Osteoblast (primary cell): ENCODE measurements at places on chromosomes 5 and 9. TPM values are rescaled to one million over a fixed set of nuclear protein-coding genes. Genes with fewer than 3 reads are reported as not detected.

GRCh38 chr9:106745457-106745856 is 117.5 kb upstream of the ZNF462 start:
- DNase-seq = peak; percentile 3

GRCh38 chr9:126773004-126773607 is 31.7 kb upstream of the ZBTB43 start:
- DNase-seq = peak; percentile 86

DNA sequence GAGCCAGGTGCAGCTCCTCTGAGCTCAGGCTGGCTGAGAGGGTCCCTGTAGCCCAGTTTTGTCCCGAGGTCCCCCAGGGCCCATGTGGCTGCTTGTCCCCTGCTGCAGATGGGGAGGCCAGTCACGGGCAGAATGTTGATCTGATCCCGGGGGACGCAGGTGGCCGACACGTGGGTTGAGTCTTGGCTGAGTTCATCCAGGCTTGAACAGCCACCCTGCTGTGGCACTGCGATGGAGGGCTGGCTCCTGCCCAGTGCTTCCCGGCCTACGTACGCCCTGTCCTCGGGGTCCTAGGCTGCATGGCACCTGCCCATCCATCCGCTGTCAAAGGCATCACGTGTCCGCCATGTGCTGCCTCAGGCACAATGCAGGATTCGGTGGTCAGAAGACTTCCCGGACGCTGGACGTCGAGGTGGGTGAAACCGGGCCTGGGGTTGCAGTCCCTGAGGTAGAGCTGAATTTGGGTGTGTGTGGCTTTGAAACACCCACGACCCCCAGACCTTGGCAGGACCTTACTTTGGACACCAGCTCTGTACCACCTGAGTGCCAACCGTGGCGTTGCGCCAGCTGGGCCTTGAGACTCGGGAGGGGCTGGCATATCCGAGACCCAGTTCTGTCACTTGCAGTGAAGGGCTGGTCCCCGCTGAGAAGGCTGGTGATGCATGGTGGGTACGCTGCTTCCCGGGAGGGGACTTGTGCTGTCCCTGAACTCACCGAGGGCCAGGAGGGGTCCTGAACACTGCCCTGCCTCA is 22.3 kb downstream of the RXRA start:
- DNase-seq = no peak

DNA sequence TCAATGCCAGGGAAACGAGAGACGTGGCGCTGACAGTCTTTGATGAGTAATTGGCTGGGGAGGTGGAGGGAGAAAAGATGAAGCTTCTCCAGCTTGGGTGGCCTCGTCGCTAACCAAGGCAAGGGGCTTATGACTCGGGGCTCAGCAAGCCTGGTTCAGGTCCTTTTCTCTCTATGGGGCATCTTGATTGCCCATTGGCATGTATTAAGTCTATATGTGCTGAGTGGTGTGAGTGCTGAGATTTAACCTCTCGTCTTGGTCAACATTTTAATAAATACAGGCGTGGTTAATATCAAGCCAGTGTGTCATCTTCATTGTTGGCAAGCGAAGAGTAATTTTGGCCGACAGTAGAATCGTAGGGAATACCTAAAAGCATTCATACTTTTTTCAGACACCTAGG is 85.9 kb downstream of the RAI14 start:
- no peak for DNase-seq

DNA sequence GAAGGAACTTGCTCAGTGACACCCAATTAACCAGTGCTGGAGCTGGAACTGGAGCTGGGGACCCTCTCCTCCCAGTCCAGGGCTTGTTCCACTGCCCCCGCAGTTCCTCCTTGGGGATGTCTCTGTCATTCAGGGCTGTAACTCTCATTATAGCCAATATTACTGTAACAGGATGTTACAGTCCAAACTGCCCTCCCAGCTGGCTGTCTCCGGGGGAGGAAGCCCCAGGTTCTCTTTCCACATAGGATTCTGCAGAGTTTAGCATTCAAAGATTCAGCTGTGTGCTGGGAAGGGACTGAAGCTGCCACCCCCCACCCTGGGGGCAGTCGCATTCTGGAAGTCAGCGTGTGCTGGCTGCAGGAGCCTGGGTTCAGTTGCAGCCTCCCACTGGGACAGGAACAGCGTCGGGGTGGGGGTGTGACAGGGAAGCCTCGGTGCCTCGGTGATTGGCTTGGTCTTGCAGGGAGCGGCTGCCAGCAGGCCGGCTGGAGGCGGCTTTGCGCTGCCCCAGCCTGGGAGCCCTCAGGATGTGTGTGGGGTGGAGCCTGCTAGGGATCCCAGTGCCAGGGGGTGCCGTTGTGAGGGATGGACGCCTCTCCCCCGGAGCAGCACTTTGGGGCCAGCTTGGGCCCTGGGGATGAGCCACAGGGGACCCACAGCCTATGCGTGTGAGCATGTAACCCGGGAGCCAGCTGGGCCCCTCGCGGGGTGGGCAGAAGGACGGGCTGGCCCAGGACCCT is 101.1 kb downstream of the RGS3 start:
- DNase-seq = peak; percentile 98

DNA sequence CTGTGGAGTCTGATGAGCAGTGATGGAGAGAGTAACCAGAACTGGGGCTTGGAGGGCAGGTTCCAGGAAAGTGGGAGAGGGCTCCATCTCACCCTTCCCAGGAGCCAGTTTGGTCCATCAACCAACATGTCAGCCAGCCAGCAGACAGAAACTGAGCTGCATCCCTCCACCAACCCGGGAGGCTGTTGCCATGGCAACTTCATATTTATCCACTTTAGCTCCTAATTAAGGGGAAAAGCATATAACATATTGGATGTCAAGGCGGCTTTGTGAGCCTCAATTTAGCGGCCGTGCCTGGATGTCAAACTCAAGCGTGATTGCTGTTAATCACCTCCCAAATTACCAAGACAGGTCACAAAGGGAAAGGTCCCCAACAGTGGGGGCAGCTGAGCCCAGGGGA is 81.5 kb upstream of the ARAP3 start:
- no peak for DNase-seq

- DNase-seq = no peak
These were observed 53.7 kb upstream of the RPL26L1 start for GRCh38 chr5:172905346-172906140.

- DNase-seq = no peak
These were observed 358.9 kb downstream of the DEPDC1B start for GRCh38 chr5:60340965-60341471.

DNA sequence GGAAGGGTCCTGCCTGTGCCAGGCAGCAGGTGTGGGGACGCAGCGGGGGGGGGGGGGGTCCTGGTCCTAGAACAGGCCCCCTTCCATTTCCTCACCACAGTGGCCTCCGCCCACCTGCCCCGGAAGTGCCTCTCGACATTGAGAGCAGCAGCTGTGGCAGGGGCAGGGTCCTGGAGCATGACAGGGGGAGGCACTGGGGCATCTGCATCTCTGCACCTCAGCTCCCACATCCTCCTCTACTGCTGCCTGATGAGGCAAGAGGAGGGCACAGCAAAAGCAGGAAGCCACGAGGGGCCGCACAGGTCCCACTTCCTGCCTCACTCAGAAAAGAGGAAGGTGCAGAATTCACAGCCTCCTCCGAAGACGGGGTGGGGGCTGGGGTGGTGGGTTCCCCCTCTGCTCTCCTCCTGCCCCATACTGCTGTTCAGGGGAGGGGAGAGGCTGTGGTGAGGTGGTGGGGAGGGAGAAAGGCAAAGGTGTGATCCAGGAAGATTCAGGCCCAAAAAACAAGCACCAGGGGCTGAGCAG is 14.8 kb downstream of the AKNA start:
- DNase-seq = no peak

DNA sequence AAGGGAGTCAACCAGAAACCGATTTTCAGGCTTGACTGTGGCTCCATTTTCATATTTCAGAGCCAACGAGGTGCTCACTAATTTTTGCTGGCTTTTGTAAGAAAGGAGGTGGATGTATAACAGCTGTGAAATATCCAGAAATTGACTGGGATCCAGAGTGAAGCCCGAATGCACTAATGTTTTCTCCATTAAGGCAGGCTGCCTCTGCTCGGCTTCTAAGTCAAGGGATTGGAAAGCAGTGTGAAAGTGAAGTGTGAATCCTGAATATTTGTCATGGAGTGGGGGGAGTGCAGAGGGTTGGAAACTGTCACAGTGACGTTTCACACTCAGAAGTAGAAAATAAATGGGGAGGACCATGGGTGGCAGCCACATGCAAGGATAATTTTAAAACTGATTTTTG is 237.4 kb downstream of the GOLPH3 start:
- no peak for DNase-seq

DNA sequence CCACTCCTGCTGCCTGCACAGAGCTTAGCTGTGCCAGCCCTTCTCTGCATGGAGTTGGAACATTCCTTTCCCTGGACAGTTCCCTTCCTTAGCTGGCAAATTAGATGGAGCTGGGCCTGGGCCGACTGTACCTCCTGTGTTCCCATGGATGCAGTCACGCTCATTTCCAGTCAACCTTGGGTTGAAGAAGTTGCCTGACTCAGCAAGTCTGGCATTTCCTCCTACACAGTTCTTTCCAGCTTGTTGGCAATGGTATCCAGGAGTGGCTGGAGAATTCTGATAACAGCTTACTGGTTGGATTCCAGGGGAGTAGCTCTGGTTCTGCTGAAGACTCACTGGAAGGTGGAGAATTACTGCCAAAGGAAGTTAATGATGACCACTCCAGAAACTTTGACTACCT is 9.2 kb upstream of the TAF1L start:
- no peak for DNase-seq

- DNase-seq = no peak
These were observed 36.0 kb upstream of the FBN2 start for GRCh38 chr5:128574041-128574440.

GRCh38 chr5:171462136-171462927 is 42.9 kb downstream of the FGF18 start:
- peak; percentile 80 for DNase-seq

GRCh38 chr9:4579001-4579400 is 83.1 kb upstream of the PLPP6 start:
- no peak for DNase-seq

GRCh38 chr5:135466178-135467050 is 14.3 kb upstream of the TIFAB start:
- DNase-seq = peak; percentile 97

DNA sequence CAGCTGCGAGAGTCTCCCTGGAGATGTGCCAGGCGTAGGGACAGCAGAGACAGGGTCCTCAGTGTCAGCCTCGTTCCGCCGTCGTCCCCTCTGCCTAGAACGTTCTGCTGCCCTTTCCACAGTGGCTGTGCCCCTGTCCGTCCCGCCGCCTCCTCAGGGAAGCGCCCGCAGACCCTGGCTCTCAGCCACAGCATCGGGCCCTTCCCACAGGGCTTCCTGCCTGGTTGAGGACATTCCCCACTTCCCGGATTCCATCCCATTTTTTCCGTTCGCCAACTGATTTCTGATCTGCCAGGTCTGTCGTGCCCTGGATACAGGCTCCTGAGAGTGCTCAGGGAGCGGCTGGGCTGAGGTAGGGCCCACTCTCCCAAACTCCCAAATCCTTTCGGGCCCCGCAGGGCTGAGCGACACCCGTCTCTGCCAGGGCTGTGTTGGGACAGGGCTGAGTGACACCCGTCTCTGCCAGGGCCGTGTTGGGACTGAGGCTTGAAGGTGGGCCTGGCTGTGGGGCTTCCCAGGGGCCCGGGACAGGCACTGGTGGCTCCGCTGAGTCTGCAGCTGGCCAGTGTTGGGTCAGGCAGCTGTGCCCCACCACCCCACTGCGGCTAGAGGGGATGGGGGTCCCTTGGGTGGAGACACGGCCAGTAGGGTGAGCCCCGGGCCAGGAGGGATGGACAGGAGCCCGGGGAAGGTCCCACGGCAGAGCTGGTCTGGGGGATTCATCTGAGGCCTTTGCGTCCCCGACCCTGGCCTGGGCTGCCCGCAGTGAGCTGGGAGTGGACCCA is 15.9 kb downstream of the DNLZ start:
- DNase-seq = no peak

GRCh38 chr5:41748631-41749030 is 121.6 kb downstream of the OXCT1 start:
- no peak for DNase-seq

DNA sequence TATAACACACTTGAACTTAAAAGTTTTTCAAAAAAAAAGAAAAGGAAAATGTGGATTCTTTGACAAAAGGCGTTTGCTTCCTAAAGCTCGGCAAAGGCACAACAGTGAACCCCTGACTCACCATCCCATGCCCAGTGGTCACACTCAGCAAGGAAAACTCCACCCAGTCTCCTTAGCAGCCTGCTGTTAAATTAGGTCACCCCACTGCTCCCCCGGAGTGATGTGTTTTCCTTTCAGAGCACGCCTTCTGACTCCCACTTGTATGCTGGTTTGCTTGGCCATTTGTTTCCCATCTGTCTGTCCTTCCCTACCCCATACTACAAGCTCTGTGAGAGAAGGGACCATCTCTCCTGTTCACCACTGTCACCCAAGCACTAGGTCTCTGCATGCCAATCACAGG is 23.8 kb downstream of the RETREG1 start:
- no peak for DNase-seq

- DNase-seq = no peak
These were observed 16.7 kb downstream of the MRRF start for GRCh38 chr9:122281368-122281767.

GRCh38 chr5:113058706-113059226 is 82.2 kb downstream of the DCP2 start:
- DNase-seq = peak; percentile 48

DNA sequence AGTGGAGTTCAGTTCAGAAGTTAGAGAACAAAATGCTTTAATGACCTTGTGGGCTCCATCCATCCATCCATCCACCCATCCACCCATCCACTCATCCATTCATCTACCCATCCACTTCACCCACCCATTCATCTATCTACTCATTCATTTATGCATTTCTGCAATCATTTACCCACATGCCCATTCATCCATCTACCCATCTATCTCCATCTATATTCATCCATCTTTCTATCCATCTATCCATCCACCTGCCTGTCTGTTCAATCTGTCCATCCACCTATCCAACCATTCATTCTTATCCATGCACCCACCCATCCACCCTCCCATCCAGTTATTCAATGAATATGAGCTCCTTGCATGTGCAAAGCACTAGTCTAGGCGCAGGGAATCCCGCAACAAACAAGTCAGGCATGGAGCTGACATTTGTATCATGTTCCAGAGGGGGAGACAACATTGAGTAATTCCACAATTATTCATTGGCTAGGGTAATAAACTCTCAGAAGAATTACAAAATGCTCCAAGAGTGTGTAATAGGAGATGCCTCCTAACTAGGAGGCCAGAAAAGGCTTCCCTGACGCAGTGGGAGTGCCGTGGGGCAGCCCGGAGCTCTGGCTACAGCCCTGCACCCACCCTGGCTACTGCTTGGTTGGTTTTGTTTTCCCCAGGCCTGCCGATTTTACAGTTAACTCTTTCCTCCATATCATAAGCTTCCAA is 211.2 kb downstream of the NXNL2 start:
- DNase-seq = peak; percentile 65

C9orf40 gene
- total RNA-seq = 2.9 and 3.8 TPM in 2 replicates

PCDHGA2 gene
- 2.7 and 2.9 TPM in 2 replicates for total RNA-seq

MPDZ gene
- total RNA-seq = 58.3 and 66.6 TPM in 2 replicates

POLK gene
- 34.7 and 36.8 TPM in 2 replicates for total RNA-seq

ZFP2 gene
- 1.2 and 1.4 TPM in 2 replicates for total RNA-seq

RGMB gene
- 70.9 and 81.3 TPM in 2 replicates for total RNA-seq

FBXO38 gene
- 69.8 and 80.7 TPM in 2 replicates for total RNA-seq

LCN12 gene
- total RNA-seq = not detected in 2 replicates

GABRG2 gene
- total RNA-seq = not detected in 2 replicates

ORM2 gene
- not detected in 2 replicates for total RNA-seq

GRM6 gene
- total RNA-seq = not detected in 2 replicates

WHRN gene
- total RNA-seq = 2.2 and 2.7 TPM in 2 replicates

C9 gene
- 0.36 TPM in 1 of 2 replicates, not detected in the other for total RNA-seq
